ENCODE measurements at places on chromosomes 1 and 21.

DNA sequence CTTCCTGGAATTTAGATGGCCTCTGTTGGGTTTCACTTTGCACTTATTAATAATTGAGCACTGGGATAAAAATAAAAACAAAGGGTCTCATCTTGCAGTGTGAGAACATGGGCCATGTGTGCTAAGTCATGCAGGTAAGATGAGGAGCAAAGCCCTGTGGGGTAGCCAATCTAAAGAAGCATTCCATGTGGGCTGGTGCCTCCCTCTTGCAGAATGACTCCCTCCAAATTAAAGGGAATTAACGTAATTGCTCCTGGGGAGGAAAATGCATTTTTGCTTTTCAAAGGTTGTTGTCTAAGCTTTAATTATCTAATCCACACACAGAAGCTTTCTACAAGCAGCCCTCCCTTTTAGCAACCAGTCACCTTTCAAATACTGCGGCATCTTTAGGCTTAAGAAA lies 69.8 kb downstream of the CDC14A start:
- DNase-seq, result no peak

- no peak for DNase-seq
Observed at GRCh38 chr1:76677416-76678405, 189.6 kb upstream of the ST6GALNAC5 start.

GRCh38 chr1:218658269-218658668 lies 313.1 kb downstream of the TGFB2 start:
- DNase-seq, result no peak

DNA sequence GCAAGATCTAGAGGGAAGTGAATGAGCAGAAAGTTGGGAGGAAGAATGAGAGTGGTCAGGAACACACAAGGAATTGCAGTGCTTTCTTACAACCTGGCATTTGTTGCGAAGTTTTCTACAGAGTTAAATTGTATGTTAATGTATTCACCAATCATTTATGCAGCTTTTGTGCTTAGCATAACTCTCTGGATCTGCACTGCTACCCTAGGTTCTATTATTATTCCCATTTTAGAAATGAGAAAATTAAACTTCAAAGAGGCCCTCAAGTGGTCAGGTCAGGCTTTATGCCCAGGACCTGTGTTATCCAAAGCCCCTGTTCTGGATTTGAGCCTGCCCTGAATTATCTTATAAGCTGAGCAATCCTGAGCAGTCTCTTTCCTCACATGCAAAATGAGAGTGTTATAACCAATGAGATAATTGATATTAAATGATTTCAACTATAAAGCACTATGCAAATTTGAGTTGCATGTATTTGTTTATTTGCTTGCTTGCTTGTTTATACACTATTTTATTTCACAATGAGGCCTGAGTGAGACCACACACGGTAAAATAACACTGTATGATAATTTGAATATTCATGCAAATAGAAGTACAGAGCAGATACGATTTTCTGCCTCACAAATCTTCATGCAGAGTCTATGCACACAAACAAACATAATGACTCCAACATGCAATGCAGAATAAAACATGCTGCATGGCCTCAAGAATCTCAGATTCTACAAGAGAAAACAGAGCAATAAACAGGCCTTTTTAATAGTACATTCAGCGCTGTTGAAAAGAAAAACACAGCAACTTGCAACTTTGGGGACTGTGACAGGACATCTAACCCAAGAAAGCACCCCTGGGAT lies 323.0 kb downstream of the PLPP3 start:
- no peak for DNase-seq

- peak; percentile 58 for DNase-seq
Observed at GRCh38 chr21:33924079-33924765, 8.6 kb upstream of the ATP5PO start.

GRCh38 chr1:53069265-53069662 lies 7.3 kb downstream of the PODN start:
- no peak for DNase-seq

- no peak for DNase-seq
Observed at GRCh38 chr1:226309398-226310244, 657 bp upstream of the LIN9 start.

- no peak for DNase-seq
Observed at GRCh38 chr1:56780826-56781225, 38.4 kb downstream of the FYB2 start.

- peak; percentile 84 for DNase-seq
Observed at GRCh38 chr1:159000625-159001024, 9.1 kb upstream of the IFI16 start.

GRCh38 chr1:203204756-203205155 lies 18.3 kb upstream of the CHI3L1 start:
- no peak for DNase-seq

GRCh38 chr1:189682591-189682990 lies 795.1 kb downstream of the BRINP3 start:
- no peak for DNase-seq

GRCh38 chr1:180534214-180534613 lies 24.6 kb upstream of the OVAAL start:
- no peak for DNase-seq

DNA sequence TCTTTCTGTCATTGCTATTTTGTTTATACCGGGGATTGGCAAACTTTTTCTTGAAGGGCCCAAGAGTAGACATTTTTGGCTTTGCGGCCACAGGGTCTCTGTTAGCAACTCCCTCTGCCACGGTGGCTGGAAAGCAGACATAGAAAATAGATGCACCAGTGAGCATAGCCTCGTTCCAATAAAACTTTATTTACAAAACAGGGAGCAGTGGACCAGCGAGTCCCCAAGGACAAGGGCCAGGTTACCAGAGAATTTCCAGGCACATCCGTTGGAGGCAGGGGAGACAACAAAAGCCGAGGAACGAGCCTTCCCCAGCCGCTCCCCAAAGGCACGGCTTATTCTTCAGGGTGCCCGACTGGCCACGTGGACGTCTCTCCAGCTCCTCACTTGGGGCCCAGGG lies 26.5 kb downstream of the FAAP20 start:
- DNase-seq, result no peak

DNA sequence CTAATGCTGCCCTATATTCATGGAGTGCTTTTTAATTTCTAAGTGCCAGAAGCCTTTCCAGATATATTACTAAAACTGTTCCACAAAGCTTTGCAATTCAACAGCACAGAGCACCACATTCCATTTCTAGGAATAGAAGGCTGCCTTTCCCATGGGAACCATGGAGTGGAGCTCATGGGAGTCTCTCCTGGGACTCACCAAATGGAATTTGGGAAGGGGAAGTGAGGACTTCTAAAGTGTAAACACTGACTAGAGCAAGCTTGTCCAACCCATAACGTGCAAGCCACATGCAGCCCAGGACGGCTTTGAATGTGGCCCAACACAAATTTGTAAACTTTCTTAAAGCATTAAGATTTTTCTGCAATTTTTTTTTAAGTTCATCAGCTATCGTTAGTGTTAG lies 190.4 kb upstream of the TNR start:
- DNase-seq, result no peak

DNA sequence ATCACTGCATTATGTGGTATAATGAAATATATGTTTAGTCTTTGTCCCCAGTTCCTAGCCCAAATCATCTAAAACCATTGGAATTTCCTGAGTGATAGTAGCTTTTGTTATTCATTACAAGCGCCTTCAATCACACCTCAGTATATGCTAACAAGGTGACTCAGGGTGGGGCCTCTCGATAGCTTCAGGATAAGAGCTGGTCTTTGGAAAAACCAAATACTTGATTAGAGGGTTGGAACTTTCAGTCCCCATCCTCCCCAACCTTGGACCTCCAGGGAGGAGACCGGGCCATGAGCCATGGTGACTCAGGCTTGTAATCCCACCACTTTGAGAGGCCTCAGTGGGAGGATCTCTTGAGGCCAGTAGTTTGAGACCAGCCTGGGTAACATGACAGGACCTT lies 5.1 kb upstream of the BRDT start:
- DNase-seq, result no peak

- DNase-seq, result no peak
Observed at GRCh38 chr21:45306832-45307571, 19.3 kb upstream of the POFUT2 start.

- DNase-seq, result peak; percentile 42
Observed at GRCh38 chr1:7902478-7903085, 38.1 kb downstream of the TNFRSF9 start.

- no peak for DNase-seq
Observed at GRCh38 chr1:234322979-234323378, 50.3 kb upstream of the COA6 start.

GRCh38 chr1:204260601-204261197 lies 46.9 kb upstream of the GOLT1A start:
- DNase-seq, result no peak

GRCh38 chr21:38561205-38561604 lies 62.9 kb upstream of the ERG start:
- no peak for DNase-seq

- DNase-seq, result no peak
Observed at GRCh38 chr1:91201694-91202093, 179.9 kb upstream of the ZNF644 start.

DNA sequence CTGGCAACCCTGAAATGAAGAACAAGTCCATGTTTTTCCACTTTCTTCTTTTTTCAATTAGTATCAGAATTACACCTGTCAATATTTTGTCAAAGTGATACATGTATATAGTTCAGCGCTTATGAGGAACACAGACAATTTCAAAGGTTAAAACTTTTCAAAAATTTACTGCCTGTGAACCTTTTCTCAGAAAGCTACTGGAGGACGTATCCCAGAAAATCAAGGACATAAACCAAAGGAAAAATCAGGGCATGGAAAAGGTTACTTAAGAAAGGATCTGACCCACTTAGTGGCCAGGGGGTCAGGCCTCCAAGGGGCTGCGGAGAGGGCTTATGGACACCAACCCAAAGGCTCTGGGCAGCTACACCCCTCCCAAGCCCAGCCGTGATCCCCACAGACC lies 81.1 kb upstream of the ACTRT2 start:
- DNase-seq, result no peak

DNA sequence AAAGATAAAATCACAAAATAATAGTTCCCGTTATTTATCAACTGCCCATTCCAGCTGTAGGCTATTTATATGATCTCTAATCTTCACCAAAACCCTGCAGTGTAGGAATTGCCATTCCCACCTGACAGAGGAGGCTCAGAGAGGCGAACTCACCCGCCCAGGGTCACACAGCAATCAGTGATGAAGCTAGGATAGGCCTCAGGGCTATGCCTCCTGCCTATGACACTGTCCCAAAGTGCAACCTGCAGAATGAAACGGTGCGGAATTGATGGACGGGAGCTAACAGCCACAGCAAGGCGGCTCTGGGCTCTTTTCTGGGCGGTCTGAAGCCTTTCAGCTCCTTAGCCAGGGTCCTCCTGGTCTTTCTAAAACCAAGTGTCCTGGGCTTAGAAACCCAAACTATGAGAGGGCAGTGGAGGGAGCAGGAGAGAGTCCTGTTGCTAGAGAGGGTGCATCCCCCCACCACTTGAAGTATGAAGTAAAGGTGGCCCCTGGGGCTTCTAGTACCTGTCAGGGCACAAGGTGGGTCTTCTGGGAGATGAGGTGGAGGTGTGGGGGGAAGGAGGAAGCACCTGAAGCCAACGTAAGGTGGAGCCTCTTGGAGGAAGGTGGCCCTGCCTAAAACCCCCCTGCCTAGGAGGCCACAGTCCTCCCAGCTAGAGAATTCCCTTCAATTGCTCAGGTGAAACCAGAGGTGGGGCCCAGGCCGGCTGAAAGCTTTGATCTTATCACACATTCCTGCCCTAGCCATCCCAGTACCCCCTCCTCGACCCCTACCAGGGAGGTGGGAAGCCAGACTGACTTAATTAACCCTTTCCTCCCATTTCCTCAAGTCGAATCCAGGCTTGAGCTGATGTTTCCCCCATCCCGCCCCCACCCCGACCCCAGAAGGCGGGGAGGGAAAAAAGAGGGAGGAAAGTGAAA lies 14.8 kb downstream of the HSPG2 start:
- DNase-seq, result no peak

- no peak for DNase-seq
Observed at GRCh38 chr1:159152031-159152430, 19.4 kb upstream of the CADM3 start.

GRCh38 chr21:16310176-16310575 lies 580.4 kb downstream of the USP25 start:
- no peak for DNase-seq

- DNase-seq, result no peak
Observed at GRCh38 chr1:14660801-14661200, 62.3 kb downstream of the KAZN start.

GRCh38 chr1:217053676-217054075 lies 330.4 kb upstream of the ESRRG start:
- no peak for DNase-seq

- no peak for DNase-seq
Observed at GRCh38 chr1:115341948-115342347, 3.9 kb upstream of the NGF start.

DNA sequence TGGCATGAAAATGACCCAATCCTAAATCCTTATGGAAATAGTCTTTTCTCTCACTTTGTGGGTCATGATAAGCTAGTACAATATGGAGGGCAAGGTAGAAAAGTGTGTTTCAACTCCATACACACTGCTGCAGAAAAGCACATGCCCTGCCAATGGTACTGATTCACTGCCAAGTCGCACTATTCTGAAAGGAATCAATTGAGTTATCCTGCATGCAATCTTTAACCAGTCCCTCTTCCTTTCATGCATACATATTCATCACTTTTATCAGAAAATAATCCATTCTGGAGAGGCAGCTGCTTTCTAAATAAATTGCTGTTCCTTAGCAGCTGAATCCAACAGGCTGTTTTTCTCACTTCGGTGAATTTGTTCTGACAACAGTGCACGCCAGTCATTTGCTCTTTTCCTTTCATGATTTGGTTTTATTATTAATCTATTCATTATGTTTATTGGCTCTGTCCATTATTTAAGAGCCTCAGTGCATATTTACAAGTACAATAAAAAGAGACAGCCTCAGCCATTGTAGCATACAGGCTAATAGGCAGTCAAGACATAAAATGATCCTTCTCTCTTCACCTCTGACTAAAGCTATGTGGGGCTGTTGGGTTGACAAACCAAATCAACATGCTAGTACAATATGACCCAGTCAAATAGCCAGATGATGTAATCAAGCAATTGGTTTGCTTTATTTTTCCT lies 108.8 kb downstream of the CHD1L start:
- no peak for DNase-seq

DNA sequence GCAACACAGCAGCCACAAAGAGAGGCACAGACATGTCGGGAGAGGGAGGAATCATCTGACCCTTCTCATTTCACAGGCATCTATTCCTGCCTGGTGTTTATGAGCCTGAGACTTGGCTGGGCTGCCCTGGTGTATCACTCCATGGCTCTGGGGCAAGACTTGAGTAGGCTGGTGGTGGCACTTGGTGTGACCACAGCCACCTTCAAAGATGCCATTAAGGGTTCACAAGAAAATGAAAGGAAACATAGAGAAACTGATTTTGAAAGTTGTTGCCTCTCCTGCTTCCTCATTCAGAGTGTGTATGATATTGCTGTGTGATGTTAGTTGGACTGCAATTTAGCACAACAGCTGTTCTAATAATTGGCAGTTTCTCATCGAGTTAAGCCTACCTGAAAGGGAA lies 298.8 kb downstream of the FAM72C start:
- DNase-seq, result no peak

Measured in amniotic stem cell (primary cell).